ENCODE measurements at places on chromosomes 7 and 10.

- DNase-seq, result no peak
Measured at GRCh38 chr10:6766131-6766801, 186.2 kb upstream of the PRKCQ start.

- no peak for DNase-seq
Measured at GRCh38 chr7:115043605-115044004, 121.7 kb downstream of the MDFIC start.

DNA sequence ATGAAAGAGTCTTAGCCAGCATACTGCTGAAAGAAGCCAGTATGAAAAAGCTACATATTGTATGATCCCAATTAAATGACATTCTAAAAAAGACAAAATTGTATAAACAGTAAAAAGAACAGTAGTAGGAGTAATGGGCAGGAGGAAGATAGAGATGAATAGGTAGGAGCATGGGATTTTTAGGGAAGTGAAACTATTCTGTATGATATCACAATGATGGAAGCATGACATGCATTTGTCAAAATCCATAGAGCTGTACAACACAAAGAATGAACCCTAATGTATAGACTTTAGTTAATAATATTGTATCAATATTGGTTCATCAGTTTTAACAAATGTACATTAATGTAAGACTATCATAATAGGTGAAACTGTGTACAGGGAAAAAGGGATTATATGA is 147.9 kb downstream of the IMMP2L start:
- DNase-seq, result no peak

DNA sequence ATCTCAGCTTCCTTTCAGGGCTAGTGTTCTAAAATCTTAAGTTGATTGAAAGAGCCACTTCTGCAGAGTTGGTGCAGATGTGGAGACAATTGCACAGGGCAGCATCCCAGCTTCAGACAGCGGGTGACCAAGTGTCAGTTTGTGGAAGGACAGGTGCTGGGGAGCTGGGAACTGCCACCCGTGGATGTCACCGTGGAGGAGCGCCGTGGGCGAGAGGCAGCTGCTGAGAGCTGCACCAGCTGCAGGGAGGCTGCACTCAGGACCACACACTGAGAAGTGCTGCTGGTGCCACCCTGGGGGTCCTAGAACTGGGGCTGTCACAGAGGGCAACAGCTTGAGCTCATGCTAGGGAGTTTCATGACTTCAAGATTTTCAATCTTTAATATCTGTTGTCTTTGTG is 543.0 kb upstream of the FZD8 start:
- DNase-seq, result no peak

DNA sequence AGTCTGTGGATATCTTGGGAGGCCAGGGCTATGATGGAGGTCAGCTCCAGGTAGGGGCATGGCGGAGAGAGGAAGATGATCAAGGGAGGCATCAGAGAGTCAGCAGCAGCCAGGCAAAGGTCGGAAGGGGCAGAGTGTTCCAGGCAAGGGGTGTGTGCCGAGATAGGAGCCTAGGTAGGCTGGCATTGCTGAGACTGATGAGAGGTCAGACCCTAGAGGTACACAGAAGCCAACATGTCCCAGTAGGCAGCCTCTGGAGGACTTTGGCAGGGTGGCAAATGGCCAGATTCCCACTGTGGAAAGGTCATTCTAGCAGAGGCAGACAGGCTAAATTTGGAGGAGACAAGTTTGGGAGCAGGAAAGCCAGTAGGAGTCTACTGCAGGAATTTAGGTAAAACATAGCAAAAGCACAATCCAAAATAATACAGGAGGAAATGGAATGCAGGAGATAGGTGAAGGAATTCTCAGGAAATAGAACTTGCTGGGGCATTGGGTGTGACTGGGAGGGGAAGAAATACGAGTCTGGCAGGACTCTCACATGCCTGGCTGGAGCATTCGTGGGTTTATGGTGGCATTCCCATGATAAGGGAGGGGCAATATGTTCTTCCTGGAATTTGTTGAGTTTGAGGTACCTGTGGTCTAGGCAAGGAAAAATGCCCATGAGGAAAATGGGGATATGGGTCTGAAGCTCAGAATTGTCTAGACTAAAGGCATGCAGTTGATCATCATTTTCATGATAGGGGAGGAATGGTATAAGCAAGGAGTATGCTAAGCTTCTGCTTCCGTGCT is 25.7 kb downstream of the TMEM176A start:
- no peak for DNase-seq

GRCh38 chr7:66522518-66522917 is 106.2 kb upstream of the KCTD7 start:
- DNase-seq, result peak; percentile 8

DNA sequence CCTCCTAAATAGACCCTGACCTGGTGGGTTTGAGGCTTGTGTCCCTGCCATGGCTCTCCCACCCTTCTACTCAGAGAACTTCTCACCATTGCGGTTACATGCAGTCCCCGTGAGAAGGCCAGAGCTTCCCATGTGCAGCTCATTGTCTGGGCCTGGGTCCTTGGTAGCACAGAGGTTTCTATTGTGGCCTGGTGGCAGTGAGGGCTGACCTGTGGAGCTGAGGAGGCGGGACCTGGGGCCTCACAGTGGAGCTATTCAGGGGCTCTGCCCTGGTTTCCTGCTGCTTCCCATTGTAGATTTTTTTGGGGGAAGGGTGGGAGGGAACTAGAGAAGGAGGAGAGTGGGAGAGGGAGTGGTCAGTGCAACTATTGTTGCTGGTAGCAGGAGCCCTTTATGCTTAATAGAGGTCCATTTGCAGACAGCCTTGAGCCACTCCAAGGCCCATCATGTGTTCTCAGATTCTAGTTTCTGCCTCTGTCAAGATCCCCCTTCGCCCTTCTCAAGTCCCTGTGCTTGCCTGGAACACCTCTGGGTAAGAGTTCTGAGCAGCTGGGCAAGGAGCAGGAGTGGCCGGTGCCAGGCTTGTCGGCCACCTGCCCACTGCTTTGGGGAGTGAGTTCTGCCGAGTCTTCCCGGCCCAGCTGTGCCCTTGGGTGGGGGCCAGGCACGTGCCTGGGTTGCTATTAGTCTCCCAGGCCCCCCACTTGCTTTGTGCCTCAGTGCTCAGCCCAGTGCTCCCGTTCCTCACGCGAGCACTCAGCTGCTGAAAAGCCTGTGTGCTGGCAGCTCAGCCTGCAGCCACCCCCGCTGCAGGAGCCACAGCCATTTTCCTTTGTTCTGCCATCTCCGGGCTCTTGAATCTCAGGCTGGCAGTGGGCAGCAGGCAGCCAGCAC is 10.7 kb downstream of the TSPAN14 start:
- peak; percentile 33 for DNase-seq

GRCh38 chr10:20265146-20265545 is 448.9 kb downstream of the PLXDC2 start:
- DNase-seq, result no peak

GRCh38 chr7:133054162-133054840 is 27.6 kb downstream of the CHCHD3 start:
- DNase-seq, result no peak

DNA sequence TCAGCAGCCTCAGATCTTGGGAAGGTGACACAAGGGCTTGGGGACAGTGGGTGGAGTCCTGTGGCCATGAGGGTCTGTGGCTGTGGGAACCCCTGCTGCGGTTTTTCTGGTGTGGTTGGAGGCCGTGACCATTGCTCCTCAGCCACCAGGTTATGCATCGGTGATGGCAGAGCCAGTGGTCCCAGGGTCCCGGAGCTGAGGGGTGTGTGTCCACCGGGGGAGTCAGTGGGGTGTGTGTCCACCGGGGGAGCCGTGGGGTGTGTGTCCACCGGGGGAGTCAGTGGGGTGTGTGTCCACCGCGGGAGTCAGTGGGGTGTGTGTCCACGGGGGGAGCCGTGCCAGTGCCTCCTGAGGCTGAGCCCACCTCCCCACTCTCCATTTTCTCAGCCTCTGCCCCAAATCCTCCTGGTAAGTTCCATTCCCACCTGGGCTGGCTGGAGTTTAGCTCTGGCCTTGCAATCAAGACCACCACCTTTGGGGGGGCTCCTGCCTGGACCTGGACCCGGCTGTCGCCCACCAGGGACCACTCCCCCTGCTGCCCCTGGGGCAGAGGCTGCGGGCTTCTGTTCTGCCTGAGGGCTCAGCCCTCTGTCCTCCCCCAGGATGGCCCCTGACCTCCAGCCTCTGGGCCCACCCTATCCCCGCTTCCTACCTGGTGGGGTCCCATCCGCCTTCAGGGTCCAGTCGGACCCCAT is 143.5 kb downstream of the ELFN1 start:
- no peak for DNase-seq

DNA sequence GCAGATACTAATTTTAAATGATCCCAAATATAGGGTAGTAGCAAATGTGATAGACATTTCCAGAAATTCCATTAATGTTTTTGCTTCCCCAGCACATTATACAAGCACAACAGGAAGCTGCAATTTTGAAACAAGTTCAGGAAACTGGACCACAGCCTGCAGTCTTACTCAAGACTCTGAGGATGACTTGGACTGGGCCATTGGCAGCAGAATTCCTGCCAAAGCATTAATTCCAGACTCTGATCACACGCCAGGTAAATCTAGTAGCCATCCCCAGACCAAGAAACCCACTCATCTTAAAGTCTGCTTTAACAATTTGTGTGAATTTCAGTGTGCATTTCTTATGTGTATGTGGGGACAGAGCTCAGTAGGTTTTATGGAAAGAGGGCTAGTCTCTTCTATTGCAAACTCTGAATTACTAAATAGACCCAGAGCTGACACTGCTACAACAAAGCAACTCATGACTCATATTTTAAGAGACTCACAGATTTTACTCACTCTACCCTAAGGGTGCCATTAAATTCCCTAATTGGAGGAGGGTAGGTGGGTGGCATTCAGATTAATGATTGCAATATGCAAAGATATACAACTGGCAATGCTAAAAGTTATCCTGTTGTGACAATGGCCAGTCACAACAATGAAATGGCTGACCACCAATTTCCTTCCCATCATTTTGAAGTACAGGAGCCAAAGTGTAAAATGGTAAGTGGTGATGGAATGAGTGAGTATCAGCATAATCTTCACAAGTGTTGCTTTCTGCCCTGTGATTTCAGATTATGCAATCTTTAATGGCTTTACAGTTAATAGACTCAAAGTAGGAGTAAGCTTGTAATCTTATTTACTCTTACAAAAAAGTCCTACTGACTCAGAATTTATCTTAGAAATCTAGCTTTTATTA is 317.6 kb upstream of the PLXDC2 start:
- DNase-seq, result no peak

GRCh38 chr10:44907556-44907955 is 3.6 kb upstream of the TMEM72 start:
- no peak for DNase-seq

DNA sequence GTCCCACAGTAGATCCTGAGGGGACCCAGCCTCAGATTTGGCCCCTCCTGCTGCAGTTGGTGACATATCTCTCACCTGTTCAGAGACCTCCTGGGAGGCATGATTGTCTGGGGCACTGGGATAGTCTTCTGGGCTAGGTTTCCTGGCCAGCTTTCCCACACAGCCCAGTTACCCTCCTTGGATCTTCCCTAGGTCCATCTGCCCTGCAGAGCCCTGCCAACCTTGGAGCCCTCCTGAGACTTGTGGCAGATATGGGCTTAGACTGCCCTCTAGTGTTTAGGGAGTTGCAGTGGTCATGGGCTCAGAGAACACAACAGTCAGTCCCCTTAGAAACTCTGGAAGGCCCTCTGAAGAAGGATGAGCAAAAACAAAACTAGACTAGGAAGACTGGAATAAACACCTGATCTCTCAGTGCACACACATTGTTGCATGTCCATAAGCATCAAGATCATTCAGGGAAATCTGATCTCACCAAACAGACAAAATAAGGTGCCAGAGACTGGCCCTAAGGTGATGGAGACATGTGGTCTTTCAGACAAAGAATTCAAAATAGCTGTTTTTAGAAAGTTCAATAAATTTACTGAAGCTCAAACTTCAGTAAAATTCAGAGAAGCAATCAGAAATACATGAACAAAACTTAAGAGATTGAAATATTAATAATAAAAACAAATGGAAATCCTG is 324.6 kb downstream of the ATRNL1 start:
- peak; percentile 24 for DNase-seq

- DNase-seq, result no peak
Measured at GRCh38 chr7:43747328-43748105, 11.0 kb upstream of the BLVRA start.

- DNase-seq, result no peak
Measured at GRCh38 chr10:116371737-116372136, 47.5 kb downstream of the CCDC172 start.

GRCh38 chr10:78284381-78284780 is 250.7 kb downstream of the RPS24 start:
- no peak for DNase-seq

DNA sequence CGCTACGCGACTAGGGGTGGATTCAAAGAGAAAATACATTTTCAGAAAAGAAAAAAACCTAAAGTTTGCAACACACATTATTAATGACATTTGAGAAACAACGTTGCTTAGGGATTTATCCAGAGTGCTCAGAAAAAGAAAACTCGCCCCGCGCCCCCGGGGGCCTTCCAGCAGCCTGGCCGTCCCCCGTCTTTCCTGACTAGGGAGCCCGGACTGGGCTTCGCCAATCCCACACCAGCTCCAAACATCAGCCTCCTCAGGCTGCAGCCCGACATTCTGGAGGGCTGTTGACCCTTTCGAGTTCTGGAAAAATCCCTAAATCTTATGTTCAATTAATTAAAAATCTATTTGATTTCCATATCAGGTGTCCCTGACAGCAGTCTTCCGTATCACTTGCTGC is 48.6 kb downstream of the CLEC2L start:
- no peak for DNase-seq

- no peak for DNase-seq
Measured at GRCh38 chr7:117313582-117313981, 9.3 kb downstream of the WNT2 start.

GRCh38 chr7:101563943-101564777 is 64.9 kb downstream of the MYL10 start:
- DNase-seq, result no peak

DNA sequence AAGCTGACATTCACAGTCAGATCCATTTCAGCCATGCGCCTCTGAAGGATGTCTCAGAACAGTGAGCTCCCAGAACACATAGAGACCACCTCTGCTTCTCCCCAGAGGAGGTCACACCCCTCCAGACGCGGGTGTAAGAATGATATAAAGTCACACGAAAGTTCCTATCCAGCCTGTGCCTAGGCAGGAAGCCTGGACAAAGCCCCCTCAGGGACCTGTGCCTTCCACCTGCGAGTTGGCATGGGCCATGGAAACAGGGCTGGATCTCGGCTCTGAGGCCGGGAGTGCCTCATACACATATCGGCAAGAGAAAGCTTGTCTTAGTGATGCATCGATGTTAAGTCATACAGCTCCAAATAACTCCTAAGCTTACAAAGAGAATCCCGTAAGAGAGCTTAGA is 5.0 kb downstream of the VIPR2 start:
- DNase-seq, result no peak

DNA sequence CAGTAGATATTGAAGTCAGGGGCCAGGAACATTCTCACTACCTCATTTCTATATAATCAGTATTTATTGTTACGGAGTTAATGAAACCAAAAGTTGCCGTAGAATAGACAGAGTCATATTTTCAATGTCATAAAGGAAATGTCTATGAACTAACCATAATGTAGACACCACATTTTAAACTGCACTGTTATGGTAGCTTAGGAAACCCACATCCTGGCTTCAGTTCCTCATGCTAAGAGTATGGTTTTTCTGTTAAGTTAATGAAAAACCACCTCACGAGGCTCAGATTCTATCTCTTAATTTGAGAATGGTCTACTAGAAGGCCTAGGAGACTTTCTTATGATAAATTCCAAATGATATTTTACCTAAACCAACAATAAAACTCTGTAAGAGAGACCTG is 166.5 kb downstream of the TMEM26 start:
- no peak for DNase-seq

Measured in NCI-H2081 (cell line).